ENCODE measurements at places on chromosomes 13 and 19. TPM values are rescaled to one million over a fixed set of nuclear protein-coding genes. Genes with fewer than 3 reads are reported as not detected.
A peak's percentile ranks its signal among the peaks of the same experiment; 100 is the strongest.

MIA gene
- total RNA-seq = 1.0 TPM

GNG7 gene
- total RNA-seq = 3.2 TPM

DNA sequence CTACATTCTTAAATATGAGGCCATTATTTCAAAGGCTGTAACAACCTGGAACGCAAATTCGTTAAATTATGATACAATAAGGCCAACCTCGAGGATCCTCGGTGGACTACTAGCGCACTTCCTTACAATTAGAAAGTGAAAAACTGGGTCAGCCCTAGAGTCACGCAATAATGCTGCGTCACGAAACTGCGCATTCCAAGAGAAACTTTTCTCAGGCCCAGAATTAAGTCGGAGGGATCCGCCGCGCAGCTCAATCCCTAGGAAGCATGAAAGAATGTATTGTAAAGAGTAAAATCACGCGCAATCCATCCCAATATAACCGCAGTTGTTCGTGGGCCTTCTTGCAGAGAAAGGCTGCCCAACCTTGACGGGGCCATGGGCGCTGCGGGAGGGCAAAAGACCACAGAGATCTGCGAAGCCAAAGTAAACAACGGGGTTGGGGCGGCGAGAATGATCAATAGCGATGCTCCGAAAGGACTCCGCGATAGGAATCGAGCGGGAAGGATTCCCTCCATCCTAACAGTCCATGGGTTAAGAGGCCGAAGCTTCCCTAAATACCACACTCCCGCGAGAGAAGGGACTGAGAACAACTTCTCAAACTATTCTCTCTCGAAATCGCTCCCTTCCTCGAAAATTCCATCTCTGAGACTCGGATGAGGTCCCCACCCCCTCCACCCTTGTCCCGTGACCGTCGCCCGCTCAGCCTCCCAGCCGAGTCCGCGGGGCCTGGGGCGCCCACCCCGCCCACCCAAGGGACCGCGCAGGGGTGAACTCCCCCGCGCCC lies 564 bp downstream of the SPART start:
- H3K4me1 ChIP-seq = no peaks in the 10 kb centered on the region
- H3K27me3 ChIP-seq = no peaks in the 10 kb centered on the region
- peak overlapping the region; percentile 57 for H3K4me3 ChIP-seq

DNA sequence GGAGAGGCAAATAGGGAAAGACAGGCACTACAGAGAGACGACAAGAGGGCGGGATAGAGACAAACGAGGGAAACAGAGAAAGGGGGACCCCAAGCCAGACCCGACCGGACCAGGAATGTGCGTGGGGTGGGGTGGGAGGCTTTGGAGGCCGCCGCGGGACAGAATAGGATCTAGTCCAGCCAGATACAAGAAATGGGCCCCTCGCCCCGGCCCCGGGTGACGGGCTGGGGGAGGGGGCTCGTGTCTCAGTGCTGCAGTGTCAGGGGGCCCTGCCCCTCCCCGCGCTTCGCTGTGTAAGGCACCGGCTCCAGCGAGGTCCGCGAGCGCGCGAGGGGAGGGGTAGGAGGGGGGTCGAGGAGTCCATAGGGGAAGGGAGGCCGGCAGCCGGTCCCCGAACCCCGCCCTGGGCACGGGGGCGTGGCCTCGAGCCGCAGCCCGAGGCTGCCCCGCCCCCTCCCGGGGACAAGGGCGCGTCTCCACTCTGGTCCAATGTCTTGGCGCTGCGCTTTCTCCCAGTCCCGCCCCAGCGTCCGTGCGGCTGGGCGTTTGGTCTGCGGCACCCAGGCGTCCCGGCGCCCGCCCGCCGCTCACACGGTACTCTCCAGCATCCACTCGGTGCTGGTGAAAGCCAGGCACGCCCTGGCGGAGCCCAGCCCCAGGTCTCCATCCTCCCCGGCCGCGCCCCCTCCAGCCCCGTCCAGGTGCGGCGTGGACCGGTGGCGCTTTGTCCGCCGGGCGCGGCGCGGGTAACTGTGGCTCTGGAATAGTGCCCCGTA lies 11.0 kb downstream of the IFNL1 start:
- peak; percentile 71 for DNase-seq
- H3K4me3 ChIP-seq = peak overlapping the region; percentile 15
- H3K27me3 ChIP-seq = peaks cover 20% of the 10 kb centered on the region
- peaks cover 6% of the 10 kb centered on the region for H3K4me1 ChIP-seq
- no peaks in the 10 kb centered on the region for H3K36me3 ChIP-seq

DNA sequence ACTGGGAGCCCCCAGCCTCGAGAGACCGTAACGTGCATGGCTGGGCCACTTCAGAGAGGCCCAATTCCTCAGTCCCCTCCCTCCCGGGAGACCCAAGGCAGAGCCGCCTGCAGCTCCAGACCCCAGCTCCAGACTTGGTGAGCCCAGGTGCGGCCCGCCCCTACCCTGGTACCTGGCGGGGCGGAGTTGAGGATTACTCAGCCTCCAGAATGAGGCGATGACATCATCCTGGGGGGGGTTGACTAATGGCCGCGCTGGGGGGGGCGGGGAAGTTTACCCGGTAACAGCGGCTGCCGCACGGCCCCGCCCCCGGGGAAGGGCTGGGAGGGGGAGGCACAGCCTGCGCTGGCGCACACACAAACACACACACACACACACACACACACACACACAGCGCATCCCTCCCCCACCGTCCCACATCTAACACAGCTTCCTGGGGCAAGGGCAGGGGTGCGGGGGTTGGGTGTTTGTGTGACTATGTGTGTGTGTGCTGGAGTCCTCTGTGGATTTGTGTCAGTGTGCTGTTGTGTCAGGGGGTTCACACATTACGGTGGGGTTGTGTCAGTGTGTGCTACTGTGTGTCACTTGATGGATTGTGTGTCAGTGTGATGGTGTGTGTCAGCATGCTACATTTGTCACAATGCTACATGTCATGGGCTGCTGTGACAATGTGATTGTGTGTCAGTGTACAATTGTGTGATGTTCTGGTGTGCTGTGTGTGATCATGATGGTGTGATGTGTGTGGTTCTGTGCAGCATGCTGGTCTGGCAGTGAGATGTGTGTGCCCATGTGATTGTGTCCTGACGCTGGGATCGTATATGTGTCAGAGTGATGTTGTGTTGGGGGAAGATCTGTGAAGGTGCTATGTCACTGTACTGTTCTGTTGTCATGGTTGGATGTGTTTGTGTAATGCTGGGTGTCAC lies 10.3 kb upstream of the BBC3 start:
- no peaks in the 10 kb centered on the region for H3K36me3 ChIP-seq
- H3K27me3 ChIP-seq = peaks cover 19% of the 10 kb centered on the region
- peaks cover 5% of the 10 kb centered on the region for H3K4me1 ChIP-seq
- H3K27ac ChIP-seq = no peak overlapping the region
- no peak overlapping the region for H3K4me3 ChIP-seq

DNA sequence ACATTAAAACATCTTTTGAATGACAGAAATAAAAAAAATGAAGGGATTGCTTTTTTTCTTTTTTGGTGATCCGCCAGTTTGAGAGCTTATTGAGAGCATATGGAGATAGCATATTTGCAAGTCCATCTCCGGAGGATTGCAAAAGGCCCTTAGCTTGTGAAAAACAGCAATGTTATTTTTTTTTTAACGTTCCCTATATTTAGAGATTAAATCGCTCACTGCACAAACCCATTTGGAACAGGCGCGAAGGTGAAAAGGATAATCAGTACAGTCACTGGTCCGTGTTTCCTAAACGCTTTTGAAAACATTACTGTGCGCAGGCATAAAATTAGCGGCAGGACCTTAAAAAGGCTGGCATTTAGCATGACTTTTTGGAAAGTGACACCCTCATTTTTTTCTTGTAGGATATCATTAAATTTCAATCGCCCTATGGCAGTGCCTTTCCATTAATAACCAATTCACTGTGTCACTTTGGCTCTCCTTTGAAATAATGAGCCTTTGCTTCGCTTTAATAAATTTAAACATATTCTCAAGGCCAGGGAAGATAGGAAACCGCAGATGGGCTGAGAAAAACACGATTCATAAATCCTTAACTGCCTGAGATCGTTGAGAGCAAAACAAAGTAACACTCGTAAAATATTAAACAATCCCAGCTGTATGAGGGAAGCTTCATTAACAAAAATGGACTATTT lies 342.2 kb downstream of the DACH1 start:
- no peaks in the 10 kb centered on the region for H3K4me1 ChIP-seq
- no peak for DNase-seq
- H3K36me3 ChIP-seq = no peaks in the 10 kb centered on the region
- no peaks in the 10 kb centered on the region for H3K27me3 ChIP-seq
- H3K4me3 ChIP-seq = no peak overlapping the region

BST2 gene
- 12.8 TPM for total RNA-seq

DNA sequence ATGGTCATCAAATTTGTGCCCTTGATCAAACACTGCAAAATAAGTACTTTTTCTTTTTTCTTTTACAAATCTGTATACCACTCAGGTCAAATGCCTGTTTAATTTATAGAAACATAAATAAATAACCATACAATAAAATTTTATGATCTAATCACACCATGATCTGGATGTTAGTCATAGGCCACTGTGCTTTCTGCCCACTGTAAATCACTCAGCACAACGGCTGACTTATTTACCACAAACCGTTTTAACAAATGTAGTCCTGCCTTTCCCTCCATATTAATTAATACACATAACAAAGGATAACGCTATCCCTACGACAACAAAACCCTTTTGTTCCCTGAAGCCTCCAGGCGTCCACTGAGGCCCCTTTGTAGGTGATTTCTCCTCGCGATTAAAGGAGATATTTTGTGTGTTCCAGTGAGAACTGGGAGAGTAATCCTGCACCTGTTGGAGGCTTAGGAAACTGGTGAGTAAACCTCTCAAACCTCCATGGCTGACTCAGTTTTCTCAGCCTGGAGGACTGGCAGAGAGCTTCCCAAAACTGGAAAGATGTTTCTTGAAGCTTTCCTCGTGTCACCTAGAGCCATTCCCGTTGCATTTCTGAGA lies 477.1 kb upstream of the SGCG start:
- no peaks in the 10 kb centered on the region for H3K4me1 ChIP-seq
- no peaks in the 10 kb centered on the region for H3K27me3 ChIP-seq
- H3K4me3 ChIP-seq = no peak overlapping the region
- H3K36me3 ChIP-seq = no peaks in the 10 kb centered on the region
- DNase-seq = no peak

- no peaks in the 10 kb centered on the region for H3K27me3 ChIP-seq
- H3K27ac ChIP-seq = no peak overlapping the region
- DNase-seq = no peak
- H3K4me1 ChIP-seq = no peaks in the 10 kb centered on the region
- no peak overlapping the region for H3K4me3 ChIP-seq
Measured at GRCh38 chr13:90686442-90686841, 661.0 kb upstream of the MIR17HG start.

DNA sequence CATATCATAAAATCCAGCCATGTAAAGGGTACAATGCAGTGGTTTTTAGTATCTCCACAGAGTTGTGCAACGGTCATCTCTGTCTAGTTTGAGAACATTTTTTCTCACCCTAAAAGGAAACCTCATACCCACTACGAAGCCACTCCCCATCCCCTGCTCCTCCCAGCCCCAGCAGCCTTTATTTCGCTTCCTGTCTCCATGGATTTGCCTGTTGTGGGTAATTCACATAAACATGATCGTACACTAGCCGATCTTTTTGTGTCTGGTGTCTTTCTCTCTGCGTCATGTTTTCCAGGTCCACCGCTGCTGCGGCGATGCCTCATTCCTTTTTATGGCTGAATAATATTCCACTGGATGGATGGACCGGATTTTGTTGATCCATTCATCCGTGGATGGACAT lies 28.6 kb downstream of the BICRA start:
- no peaks in the 10 kb centered on the region for H3K27me3 ChIP-seq
- H3K36me3 ChIP-seq = no peaks in the 10 kb centered on the region
- no peak overlapping the region for H3K27ac ChIP-seq
- no peak overlapping the region for H3K4me3 ChIP-seq
- no peaks in the 10 kb centered on the region for H3K4me1 ChIP-seq

DNA sequence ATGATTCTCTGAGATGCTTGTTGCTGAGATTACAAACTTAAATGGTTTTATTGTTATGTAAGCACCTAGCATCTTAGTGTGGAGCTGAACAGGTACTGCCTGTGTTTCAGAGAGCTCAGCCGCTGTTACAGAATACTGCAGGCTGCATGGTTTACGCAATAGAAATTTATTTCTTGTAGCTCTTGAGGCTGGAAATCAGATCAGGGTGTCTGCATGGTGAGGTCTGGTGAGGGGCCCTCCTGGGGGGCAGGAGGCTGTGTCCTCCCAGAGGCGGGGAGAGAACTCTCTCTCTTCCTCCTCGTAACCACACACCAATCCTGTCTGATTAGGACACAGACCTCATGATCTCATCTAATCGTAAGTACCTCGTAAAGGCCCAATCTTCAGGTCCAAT lies 13.1 kb downstream of the ATP11A start:
- H3K27me3 ChIP-seq = no peaks in the 10 kb centered on the region
- H3K4me3 ChIP-seq = no peak overlapping the region
- H3K4me1 ChIP-seq = no peaks in the 10 kb centered on the region
- DNase-seq = no peak
- H3K27ac ChIP-seq = no peak overlapping the region

DNA sequence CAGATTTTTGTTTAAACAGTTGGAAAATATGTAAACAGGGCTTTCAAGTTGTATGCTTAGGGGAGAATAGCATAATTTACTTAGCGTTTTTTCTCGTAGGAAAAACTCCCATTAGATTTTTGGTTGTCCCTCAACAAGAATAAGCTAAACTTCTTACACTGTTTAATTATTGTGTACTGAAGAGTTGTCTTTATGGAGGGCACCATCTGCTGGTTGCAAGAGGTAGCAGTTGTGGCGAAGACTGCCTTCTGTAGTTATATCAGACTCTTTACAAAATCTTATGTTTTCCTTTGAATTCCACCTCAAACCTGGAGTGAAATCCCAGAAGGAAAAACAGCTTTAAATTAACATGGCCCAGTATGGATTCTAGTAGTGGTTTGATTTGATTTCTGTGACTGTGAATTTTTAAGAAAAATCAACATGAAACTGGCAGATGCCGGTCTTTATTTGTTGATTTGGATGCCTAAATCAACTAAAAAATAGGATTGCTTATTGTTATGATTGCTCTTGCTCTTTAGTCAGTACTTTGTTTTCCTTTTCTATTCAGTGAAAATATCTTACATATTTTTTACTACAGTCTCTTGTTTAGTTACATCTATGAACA lies 53.4 kb downstream of the PDS5B start:
- no peaks in the 10 kb centered on the region for H3K4me1 ChIP-seq
- H3K36me3 ChIP-seq = no peaks in the 10 kb centered on the region
- H3K27me3 ChIP-seq = no peaks in the 10 kb centered on the region
- DNase-seq = peak; percentile 48
- H3K27ac ChIP-seq = no peak overlapping the region

PVR gene
- total RNA-seq = 44.7 TPM

GRCh38 chr19:4077800-4078684 lies 11.3 kb upstream of the ZBTB7A start:
- DNase-seq = peak; percentile 81
- peak overlapping the region; percentile 19 for H3K4me3 ChIP-seq
- H3K27ac ChIP-seq = peak overlapping the region; percentile 89
- no peaks in the 10 kb centered on the region for H3K36me3 ChIP-seq
